ENCODE measurements at places on chromosomes 6 and 20.

GRCh38 chr6:95431637-95432228 is 145.6 kb upstream of the MANEA start:
- peak; percentile 14 for DNase-seq

GRCh38 chr6:150270330-150271052 is 98.3 kb upstream of the IYD start:
- DNase-seq = no peak

DNA sequence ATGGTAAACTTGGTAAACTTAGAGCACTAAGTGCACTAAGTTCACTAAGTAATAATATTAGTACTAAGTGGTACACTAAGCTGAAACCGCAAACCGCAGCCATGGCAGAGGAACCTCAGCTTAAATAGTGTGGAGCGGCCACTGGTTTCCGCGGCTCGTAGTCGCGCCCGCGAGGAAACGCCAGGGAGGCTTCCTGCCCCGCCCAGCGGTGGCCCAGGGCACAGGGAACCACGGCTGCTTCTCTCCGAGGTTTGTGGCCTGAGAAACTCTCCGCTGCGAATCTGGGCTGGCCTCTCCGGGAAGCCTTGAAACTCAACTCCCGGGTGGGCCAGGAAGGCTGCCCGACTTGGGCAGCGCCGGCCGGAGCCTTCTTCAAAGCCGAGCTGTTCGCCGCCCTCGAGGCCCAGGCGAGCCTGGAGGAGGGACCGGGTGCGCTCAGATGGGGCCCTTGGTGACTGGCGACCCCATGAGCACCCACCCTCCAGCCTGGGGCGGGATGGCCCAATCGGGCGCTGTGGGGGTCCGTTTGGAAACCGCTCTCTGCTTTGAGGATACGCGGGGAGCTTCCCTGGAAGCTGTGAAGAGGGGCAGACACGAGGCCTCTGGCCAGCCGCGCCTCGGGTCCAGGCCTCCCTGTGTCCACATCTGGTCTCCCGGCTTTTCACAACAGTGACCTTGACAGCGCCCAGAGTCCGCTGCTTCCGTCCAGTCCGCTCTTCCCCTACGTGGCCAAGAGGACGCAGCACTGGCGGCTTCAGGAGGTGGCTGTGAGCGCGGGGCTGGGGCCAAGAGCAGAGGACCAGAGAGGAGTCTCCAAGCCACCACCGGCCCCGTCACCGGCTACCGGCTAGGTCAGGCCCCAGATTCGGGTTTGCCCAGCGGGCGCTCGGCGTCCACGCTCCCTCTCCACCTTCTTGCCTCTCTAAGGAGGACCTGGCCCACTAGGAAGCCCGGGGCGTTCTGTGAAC is 25.4 kb upstream of the HLA-E start:
- no peak for DNase-seq

GRCh38 chr6:31407699-31408098 is 4.3 kb downstream of the MICA start:
- no peak for DNase-seq

GRCh38 chr6:50471041-50471440 is 242.3 kb upstream of the TFAP2D start:
- no peak for DNase-seq

GRCh38 chr6:101539510-101540245 is 146.2 kb downstream of the GRIK2 start:
- DNase-seq = no peak

GRCh38 chr6:160238278-160238711 is 20.3 kb downstream of the SLC22A2 start:
- DNase-seq = no peak

Measured in nucleus accumbens (tissue), 56 donors.